ENCODE measurements at places on chromosomes 6 and 20.
A peak's percentile ranks its signal among the peaks of the same experiment; 100 is the strongest.

- peak; percentile 20 for DNase-seq
These were observed 32.1 kb downstream of the BFSP1 start for GRCh38 chr20:17499041-17499440.

DNA sequence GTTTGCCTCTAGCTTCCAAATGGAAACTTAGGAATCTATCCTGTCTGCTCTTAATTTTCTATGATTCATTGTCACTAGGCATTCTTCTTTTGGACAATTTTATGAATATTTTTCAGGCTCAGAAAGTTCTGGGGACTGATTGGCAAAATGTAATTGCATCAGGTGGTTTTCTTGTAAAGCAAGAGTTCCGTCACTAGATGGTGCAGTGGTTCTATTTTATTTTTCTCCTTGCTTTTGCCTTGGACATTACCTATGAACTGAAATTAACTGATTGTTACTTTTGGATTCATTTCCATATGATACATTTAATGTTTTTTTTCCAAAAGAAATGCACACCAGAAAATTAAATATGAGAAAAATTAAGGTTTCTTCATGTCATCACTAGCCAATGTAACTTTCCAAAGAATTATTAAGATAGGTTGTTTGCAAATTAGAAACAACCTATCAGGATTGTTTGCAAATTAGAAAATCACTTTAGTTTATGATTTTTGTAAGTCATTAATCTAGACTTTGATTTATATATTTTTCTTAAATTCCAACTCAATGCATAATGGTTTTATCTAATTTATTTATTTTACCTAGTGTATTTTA lies 48.0 kb downstream of the TMEM170B start:
- no peak for DNase-seq

DNA sequence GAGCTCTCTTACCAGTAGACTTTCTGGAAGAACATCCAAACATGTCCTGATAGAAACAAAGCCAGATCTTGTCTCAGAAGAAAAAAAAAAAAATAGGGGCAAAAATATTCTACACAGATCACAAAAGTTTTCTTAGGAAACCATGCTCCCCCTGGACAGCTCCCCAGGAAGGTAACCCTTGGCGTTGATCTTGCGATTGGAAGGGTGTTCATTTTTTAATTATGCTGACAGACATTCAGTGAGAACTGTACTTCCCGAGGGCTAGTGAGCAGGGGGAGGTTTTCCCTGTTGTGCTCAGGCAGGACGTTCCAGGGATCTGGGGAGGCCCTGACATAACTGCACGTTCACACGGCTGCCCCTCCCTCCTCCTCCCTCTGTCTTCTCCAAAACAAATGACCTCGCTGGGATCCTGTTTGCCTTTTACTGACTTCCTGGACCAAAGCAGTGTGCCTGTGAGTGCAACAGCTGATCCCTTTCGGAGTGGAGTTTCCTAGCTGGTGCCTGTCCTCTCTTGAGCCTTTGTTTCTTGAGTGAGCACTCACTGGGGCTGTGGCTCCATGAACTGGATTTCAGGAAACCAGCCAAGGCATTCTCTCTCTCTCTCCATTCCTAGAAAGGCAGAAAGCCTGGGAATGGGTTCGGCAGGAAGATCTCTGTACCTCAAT lies 46.7 kb downstream of the MARCKS start:
- DNase-seq = no peak

GRCh38 chr6:34094474-34095135 lies 51.3 kb downstream of the GRM4 start:
- DNase-seq = no peak

GRCh38 chr6:131172222-131172621 lies 37.0 kb downstream of the AKAP7 start:
- DNase-seq = no peak

GRCh38 chr20:21509079-21509596 lies 4.7 kb downstream of the NKX2-2 start:
- no peak for DNase-seq

DNA sequence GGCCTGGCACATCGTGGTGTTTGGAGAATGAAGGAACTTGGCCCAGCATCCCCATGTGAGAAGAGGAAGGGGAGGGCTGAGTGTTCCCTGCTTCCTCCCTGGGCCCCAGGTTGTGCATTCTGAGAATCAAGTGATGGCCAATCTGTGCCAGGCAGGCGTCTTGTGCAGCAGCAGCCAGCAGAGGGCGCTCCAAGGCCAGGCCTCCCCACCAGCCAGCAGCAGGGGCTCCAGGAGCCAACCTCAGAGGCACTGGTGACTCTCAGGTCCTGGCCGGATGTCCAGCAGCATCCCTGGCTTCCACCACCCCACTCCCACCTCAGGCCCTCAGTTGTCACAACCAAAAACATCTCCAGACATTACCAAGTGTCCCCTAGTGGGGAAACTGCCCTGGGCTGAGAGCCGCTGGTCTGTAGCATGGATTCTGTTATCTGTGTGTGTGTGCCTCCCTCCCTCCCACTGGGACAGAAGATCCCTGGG lies 192.0 kb downstream of the PREX1 start:
- DNase-seq = no peak

- DNase-seq = no peak
These were observed 2.5 kb downstream of the COX4I2 start for GRCh38 chr20:31640259-31640658.

DNA sequence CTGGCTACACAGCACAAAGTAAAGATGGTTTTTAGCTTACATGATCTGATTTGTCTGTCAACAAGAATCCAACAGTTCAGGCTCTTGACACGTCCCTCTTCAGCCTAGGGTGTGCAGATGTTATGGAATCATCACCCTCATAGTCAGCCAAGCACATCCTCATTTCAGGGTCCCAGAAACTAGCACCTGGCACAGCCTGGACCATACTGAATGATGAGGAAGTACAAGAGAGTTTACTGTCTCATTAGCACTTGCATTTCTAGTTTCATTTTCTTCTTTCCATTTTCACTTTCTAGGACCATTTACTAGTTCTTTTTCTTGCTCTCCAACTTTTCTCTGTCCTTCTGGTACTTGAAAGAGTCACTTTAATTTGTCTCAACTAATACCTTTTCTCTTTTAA lies 6.5 kb downstream of the RIPOR2 start:
- no peak for DNase-seq

GRCh38 chr6:137283940-137284810 lies 65.0 kb upstream of the IFNGR1 start:
- DNase-seq = no peak

- DNase-seq = no peak
These were observed 43.8 kb downstream of the TMEM244 start for GRCh38 chr6:129817332-129817731.

- DNase-seq = no peak
These were observed 117.6 kb upstream of the CLDN20 start for GRCh38 chr6:155146205-155146604.

- no peak for DNase-seq
These were observed 70.0 kb upstream of the CD2AP start for GRCh38 chr6:47407300-47408281.

- DNase-seq = no peak
These were observed 145.1 kb upstream of the PRDM1 start for GRCh38 chr6:105940990-105941389.

DNA sequence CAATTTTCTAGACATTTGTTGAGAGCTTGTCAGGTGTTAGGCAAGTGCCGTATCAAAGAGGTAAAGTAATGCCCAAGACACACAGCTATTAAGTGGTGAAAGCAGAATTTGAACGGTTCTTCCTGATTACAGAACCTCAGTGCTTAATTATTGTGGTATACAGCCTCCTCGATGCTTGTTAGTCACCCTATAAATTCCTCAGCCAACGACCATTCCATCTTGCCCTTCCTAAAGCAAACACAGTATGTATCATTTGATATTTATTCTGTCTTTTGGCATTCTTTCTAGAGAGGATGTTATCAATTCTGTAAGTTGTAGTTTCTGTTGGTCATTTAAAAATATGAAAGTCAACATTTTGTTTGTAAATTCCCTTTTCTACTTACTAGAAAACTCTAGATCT lies 297.8 kb upstream of the BMP2 start:
- no peak for DNase-seq

GRCh38 chr20:53873230-53873604 lies 197.2 kb downstream of the BCAS1 start:
- no peak for DNase-seq

GRCh38 chr20:57628047-57628961 lies 8.1 kb upstream of the ZBP1 start:
- no peak for DNase-seq

- no peak for DNase-seq
These were observed 119.1 kb downstream of the PKHD1 start for GRCh38 chr6:51968265-51968664.

DNA sequence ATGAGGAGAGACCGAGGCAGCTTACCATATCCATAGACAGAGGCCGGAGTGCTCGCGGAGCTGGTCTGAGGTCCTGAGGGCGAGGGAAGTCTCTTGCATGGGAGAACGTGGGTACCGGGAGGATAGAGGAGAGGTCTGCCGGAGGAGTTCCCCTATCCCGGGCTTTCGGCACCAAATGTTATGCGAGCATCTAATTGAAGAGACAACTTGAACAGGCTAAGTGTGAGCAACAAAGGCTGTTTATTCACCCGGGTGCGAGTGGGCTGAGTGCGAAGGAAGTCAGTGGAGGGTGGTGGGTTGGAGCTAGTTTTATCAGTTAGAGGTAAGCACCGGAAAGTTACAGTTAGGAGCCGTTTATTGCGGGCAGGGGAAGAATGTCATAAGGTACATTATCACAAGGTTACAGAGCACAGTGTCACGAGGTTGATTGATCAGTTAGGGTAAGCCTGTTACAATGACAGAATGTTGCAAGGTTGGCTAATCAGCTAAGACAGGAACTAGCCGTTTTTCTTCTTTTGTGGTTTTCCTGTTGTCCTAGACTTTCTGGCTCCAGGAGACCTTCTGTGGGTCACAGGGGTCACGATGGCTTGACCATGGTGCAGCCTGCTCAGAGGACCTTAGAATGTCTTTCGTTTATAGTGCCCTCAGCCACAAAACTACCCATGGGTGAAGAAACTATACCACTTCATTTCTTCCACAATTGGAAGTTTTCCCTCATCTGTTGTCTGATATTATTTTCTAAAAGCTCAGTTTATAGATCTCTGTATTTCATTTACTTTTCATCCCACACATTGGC lies 746.0 kb upstream of the ADGRB3 start:
- no peak for DNase-seq

- no peak for DNase-seq
These were observed 192.5 kb upstream of the SNX9 start for GRCh38 chr6:157630463-157631080.

DNA sequence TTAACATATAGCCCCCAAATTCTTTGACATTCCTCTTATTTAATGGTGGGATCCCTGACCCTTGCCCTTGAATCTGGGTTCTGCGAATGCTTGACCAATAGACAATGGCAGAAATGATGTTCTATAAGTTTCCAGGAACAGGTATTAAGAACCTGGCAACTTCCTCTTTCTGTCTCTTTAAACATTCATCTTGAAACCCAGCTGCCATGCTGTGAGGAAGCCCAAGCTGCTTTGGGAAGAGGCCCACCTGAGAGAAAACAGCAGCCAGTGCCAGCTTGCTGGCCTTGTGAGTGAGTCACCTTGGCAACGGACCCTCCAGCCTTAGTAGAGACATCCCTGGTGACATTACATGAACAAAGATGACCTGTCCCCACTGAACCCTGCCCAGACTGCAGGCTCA lies 45.2 kb upstream of the RALY start:
- DNase-seq = no peak

DNA sequence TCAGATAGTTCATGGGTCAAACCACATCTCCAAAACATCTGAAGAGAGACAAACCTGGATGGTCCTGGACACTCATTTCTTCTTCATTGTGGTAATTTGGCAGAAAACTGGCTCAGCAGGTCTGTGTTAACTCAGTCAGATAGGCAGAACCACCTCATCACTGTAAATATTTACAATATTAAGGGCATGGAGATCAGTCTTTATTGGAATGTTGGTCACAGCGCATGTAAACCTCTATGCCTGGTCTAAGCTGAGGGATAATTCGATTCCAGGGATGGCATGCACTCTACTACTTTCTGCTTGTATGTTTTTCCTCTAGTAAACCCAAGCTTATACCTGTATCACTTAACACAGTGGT lies 4.0 kb upstream of the TBC1D7 start:
- no peak for DNase-seq

GRCh38 chr6:131692031-131692430 lies 9.2 kb downstream of the OR2A4 start:
- no peak for DNase-seq

DNA sequence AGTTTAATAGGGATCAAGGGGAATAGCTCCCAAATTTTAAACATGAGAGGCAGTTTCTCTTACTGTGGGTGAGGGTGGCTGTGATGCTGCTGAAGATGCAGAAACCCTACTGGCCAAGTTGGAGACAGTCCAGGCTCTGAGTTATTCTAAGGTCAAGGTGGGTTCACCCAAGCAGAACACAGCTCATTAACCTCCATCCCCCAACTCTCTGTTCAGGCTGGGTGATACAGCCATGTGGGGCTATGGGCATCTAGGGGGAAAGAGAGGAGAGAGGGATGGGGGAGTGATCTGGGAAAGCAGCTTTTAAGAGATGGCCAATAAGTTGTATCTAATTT lies 18.9 kb upstream of the TRAM2 start:
- no peak for DNase-seq

- no peak for DNase-seq
These were observed 175.5 kb upstream of the GJE1 start for GRCh38 chr6:141957271-141957670.

DNA sequence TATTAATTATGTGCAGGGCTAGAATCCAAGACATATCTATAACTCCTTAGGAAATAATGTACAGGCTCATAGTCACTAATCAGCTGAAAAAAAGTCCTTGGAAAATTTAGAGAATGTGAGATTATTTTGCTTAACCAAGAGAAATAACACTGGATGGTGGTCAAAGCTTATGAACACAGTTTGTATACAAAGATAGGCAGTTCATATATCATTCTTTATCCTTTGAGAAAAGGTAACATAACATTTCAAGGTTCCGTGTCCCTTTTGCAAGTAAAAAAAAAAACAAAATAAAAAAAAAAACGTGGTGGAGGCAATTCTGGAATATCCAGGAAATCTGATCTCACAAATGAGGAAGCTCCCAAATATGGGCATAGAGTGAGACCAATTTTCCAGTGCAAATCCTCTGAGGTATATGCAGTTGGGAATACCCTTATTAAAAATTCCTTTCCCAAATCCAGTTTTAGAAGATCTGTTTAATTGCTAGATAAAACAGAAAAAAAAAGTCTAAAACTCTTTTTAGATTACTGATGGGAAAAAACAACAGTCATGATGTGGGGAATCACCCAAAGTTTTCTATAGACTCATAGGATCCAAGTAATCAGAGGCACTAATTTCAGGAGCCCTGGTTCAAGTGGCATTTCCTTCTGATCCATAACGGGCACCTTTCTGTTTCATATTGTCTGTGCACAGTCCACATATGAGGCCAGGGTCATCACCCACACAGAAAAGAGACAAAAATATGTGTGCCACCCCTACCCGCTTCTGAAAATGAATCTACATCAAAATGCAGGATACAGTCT lies 17.7 kb upstream of the TNFAIP3 start:
- no peak for DNase-seq

DNA sequence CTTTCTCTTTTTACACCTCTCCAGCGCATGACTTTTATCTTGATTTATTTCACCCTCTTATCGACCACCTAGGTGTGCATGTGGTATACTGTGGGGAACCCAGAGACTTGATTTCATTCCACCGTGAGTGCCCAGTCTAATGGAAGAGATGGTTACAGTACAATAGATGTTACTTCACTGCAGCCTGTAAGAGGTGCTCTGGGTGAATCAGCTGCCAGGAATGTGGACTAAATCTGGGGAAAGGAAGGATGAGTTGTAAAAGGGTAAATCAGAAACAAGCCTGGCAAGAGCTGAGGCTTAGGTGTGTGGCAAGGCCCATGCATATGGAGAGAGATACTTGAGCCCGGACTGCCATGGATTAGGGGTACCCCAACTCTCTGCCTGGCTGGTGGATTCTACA lies 7.4 kb downstream of the STK35 start:
- DNase-seq = no peak

- no peak for DNase-seq
These were observed 241.8 kb downstream of the ANKRD60 start for GRCh38 chr20:57986666-57987065.

Data from non-pigmented ciliary epithelial cell (primary cell).